ENCODE measurements at places on chromosomes 3 and 15.

- no peak for DNase-seq
Observed at GRCh38 chr15:48705381-48705780, 59.9 kb upstream of the FBN1 start.

- DNase-seq: no peak
Observed at GRCh38 chr15:62524848-62525247, 359.8 kb upstream of the C2CD4B start.

- DNase-seq: no peak
Observed at GRCh38 chr3:124639406-124640237, 90.6 kb upstream of the UMPS start.

DNA sequence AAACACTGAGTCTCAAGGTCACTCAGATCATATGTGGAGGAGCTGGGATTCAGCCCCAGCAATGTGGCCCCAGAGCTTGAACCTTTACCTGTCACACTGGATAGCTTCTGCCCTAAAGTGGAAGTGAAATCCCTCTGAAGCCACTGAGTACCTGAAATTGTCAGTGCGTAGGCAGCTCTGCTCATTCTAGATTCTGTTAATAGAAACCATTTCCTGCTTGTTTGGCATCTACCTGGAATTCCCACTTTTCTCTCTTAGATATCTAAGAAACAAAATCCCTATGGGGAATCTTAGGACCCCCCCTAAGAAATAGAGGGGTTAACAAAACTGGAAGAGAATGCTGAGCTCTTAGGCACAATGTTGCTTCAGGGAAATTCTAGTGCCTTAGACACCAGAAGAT lies 29.8 kb downstream of the FBXL22 start:
- DNase-seq: no peak

DNA sequence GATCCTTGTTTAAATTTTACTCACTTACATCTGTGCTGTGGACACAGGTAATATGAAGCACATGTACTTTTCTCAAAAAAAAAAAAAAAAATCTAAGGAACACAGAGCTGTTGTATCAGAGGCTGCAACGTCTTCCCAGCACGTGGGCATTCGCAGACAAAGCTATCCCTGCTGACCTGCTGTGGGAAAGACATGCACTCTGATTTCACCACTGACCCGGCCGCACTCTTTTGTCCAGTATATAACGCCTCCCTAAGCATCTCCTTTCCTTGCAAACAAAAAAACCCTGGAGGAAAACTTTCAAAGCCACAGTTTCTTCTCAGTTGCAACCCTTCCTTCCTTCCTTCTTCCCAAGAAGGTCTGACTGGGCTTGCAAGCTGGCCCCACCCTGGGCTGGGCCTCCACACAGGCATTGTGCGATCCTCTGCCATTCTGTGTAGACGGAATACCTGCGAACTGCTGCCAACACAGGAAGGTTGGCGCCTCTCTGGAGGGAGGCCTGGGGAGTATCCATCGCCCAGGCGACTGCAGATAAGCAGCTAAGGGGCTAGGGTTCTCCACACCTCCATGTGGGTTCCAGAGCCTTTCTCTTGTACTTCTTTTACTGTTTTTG lies 50.8 kb downstream of the SLC12A8 start:
- no peak for DNase-seq

- no peak for DNase-seq
Observed at GRCh38 chr3:62379321-62379798, 6.0 kb upstream of the FEZF2 start.

DNA sequence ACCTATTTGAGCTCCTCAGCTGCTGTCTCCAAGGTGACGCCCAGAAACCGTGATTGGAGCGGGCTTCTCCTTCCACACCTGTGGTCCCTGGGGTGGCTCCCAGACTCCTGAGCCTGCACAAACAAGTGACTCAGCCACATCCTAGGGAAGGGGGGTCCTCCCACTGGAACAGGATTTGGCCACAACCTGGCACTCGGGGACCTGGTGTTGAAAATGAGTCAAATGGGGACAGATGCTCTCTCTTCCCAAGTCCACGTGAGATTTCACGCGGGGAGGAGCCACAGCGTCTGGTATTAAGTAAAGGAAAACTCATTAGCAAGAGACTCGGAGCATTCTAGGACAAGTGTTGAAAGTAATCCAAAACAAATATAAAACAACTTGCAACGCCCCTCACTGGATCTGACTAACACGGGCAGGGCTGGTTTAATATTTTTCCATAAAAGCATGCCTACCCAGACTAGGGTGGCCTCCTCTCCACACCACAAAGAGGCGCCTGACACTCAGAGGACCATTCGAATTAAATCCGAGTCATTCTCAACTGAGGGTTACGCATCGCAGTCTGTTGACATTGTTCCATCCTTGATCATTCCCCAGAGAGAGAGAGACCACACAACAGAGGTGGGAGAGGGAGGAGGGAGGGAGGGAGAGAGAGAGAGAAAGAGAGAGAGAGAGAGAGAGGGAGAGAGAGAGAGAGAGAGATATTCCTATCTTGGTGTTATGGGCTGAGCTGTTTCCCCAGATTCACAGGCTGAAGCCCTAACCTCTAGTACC lies 74.4 kb downstream of the MGLL start:
- no peak for DNase-seq

DNA sequence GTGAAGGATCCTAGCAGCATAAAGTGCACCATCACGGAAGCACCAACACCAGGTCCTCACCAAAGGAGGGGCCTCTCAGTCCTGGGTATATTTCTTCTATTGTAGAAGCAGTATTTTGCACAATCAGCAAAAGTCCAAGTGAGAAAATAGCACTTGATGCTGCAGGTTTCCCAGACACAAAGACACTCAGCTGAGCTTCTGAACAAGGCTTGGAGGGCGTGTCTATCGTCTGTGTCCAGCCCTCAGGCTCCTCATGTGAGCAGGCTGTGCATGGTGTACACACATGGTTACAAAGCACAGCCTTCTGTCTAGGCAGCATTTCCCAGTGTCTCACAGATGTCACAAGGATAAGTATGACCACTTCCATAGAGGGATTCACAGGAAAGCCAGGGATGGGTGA lies 98.3 kb upstream of the SPATA12 start:
- no peak for DNase-seq

DNA sequence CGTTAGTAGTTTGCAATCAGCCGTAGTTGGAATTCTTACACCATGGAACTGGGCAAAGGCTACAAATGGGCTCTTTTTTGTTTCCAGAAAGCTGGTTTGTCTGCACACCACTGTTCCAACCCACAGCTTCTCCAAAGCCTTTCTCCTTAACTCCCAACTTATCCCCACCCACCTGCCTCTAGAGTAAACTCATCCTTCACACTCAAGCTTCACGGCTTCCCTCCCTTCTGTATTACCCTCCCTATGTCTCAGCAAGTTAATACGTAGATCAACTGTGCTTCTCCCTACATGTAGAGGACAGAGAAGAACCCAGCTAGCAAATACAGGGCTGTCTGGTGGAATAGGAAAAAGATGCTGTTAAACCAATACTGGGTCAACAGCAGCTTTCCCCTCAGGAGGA lies 363.0 kb upstream of the IL12A start:
- DNase-seq: no peak

GRCh38 chr15:31349233-31350141 lies 22.9 kb downstream of the KLF13 start:
- no peak for DNase-seq

DNA sequence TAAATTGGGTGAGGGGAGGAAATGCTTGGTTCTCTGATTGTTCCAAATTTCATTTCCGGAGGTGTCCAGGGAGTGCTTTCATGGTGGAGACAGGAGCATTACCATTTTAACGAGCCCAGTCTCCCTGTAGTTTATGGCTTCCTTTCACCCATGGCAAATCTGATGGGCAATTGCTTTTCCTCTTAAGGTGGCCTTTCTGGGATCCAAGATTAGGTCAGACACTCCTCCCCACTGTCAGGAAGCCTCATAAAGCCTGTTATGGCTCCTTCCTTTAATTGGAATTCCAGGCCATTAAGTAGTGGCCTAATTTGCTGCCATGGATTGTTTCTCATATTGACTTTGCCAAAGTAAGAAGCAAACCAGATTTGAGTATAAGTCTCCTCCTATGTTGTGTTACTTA lies 157.8 kb downstream of the PDCD6IP start:
- DNase-seq: no peak

- DNase-seq: no peak
Observed at GRCh38 chr3:12483410-12483809, 870 bp upstream of the TSEN2 start.

DNA sequence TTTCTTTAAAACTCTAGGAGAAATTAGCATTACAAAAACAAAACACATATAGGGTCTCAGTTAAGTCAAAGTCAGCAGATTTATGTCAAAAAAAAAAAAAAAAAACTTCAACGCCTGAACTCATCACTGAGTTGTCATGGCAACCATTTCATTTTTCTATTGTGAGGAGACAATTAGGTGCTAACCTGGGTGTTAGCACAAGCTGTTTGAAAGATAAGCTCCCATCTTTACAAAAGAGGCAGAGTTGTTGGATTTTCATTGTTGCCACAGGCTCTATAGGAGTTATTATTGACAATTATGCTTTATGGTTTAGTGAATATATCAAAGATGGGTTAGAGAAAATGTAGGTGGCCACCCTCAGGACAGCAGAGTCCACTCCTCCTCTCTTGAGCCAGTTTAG lies 806.9 kb downstream of the GRM7 start:
- no peak for DNase-seq

GRCh38 chr3:184186184-184186901 lies at the start of gene ABCF3:
TSS of gene ABCF3 (plus strand) at chr3:184186199. CDS start at chr3:184186208, 9 bp downstream.
- no peak for DNase-seq

DNA sequence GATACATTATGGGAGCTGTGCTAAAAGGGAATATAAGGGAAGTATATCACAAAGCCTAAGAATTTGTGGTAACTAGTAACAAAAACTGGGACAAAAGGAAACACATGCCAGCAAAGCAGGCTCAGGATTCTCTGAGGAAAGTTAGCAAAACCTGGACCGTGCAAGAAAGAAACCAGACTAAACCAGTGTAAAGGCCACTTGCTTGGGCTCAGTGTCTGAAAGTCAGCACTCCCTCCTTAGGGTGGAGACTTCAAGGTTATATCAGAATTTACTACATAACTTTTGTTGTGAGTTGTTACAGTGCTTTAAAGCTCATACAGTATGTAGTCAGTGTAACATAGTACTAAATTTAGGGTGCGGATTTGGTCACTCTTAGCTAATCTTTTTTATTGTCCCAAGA lies 269.9 kb upstream of the GADL1 start:
- DNase-seq: no peak

- DNase-seq: no peak
Observed at GRCh38 chr3:42601896-42602581, 1.6 kb downstream of the NKTR start.

DNA sequence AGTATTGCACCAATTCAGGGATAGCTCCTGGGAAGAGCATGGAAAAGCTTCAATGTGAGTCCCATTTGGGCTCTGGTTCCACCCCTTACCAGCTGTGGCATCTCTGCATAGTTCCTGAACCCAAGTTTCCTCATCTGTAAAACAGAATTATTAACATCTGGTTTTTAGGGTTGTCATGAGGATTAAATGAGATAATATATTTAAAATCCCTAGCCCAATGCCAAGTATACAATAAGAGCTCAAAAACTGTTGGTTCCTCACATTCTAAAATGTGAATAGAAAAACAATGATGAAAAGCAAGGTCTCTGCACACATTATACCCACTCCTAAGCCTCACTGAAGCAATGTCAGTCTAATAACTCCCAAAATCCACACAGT lies 237.3 kb upstream of the WNT5A start:
- no peak for DNase-seq

DNA sequence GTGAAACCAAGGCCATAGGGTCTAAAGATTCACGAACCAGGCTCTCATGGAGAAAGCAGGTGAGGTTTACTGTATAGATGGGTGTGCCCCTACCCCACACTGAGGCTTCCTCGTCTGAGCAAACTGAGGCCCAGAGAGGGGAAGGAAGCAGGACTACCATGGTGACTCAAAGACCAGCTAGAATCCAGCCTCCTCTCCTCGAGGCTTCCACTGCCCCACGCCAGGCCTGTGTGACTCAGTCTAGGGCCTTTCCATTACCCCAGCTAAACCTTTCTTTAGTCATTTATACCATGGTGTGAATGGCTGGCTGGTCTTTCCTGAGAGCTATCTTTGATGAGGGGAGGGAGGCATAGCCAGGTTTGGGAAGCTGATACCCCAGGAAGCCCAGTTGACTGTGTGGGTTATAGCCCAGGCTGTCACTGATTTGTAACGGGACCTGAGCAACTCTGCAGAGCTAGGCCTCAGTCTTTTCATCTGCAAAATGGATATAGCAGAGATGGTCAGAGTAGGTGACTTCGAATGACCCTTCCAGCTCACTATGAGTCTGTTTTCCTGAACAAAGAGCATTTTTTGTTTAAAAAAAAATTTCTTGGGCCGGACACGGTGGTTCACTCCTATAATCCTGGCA lies 3.0 kb upstream of the RHO start:
- DNase-seq: no peak
